Activated CD4-positive, alpha-beta T cell treated with anti-CD3 and anti-CD28 coated beads, Interleukin-10, Interleukin-2, amounts not matched to agents 100 ng/mL and 50 ng/mL, durations not matched to agents 16 hours and 8 hours (primary cell): ENCODE measurements at places on chromosomes 6 and 20.

DNA sequence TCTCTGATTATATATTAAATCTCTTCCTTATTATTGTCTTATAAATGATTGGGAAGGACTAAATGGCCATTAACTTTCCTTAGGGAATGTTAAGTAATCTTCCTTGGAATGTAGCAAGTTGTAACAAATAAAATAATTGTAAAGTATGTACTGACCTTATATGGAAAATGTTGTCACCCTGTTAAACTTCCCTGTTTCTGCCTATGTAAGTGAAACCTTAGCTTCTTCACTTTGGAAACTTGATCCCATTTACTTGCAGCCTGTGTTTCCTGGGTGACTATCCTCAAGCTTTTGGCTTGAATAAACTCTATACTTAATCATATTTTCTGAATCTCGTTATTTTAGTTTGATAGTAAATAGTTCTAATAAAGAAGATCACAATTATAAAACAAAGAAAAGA lies 519.5 kb upstream of the PTCHD4 start:
- DNase-seq, result no peak

DNA sequence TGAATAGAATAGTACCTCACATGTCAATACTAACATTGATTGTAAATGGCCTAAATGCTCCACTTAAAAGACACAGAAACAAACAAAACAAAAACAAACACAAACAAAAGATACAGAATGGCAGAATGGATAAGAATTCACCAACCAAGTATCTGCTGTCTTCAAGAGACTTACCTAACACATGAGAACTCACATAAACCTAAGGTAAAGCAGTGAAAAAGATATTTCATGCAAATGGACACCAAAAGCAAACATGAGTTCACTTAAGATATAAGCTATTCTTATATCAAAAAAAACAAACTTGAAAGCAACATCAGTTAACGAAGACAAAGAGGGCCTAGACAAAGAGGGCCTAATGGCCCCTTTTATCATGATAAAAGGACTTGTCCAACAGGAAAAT lies 47.3 kb upstream of the ZNF133 start:
- no peak for DNase-seq

- no peak for DNase-seq
Observed at GRCh38 chr6:165920896-165921671, 246.6 kb downstream of the TBXT start.

GRCh38 chr6:85010865-85011264 lies 246.5 kb upstream of the TBX18 start:
- DNase-seq, result no peak

DNA sequence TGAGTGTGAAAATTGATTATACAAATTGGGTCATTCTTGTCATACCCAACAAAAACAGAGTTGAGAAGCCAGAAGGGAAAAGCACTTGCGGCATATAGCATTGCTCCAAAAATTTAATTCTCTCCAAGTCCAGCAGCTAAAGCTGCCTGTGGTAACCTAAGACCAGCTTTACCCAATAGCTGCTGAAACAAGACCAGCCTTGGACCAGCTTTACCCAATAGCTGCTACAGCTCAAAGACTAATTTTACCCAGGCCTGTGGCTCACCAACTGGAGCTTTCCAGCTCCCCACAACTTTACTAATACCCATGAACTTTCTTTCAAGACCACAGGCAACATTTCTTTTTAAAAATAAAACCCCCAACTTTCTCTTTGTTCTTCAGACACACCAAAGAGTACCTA lies 32.8 kb upstream of the ZNF133 start:
- DNase-seq, result no peak

DNA sequence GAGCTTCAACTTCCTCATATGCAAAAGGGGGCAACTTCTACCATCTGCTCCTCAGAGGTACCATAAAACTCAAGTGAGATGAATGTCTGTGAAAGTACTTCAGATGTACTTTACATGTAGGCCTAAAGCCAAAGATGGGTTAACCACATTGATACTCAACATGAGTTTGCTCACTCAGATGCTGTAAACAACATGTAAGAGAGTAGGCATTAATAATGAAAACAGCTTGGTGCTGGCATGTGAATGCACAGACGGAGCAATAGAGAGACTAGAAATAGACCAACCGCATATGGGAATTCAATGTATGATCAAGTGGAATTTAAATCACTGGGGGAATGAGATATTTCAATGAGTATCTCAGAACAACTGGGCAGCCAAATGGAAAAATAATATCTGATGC lies 143.8 kb upstream of the CDYL start:
- no peak for DNase-seq

DNA sequence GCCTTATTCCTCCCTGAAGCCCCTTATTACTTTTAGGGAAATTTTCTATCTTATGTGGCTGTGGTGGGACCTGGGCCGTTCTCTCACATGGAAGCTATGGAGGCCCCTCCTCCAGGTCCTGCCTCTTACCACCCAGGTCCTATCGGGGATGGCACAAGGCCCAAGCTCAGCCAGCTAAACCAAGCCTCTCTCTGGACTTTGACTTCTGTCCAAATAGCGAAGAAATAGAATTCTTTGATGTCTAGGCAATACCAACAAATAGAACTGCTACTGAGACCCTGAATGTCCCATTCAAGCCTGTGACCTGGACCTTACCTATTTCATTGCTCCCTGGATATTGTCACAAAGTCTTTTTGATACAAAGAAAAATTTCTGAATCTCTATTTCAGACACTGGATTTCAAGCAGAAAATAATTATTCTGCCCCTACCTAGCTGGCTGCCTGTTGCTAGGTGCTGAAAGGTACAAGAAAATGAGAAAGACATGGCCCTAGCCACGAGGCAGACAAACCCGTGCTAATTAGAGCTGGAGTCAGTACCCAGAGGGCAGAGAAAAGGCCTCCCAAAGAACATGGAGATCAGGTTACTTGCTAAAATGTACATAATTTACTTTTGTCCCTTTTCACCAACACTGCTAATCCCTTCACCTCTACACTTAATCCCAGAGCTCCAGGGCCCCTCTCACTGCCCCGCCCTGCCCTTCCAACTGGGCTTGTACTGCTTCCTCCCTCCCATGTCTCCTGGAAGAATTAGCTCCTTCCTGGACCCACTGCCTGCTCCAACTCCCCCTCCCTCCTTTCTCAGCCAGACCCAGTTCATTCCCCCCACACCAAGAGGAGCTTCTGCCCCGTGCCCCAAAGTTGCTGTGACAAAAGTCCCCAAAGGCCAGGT lies 15.5 kb upstream of the NNAT start:
- no peak for DNase-seq

- no peak for DNase-seq
Observed at GRCh38 chr6:32761072-32761471, 2.3 kb downstream of the HLA-DQB2 start.

DNA sequence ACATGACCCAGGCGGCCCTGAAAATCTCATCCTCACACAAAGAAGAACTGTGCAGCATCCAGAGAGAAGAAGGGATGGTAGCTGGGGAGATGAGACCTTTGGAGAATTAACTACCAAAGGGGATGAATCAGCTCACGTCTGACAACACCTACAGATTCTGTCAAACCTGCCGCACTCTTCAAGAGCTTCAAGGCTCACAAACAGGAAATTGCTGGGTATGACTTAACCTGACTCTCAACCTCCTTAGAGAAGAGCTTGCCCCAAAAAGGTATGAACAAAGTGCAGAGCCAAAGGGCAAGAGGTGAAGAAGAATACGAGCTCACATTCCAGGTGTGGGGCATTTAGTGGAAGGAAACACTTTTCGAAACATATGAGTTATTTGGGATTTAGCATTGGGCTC lies 139.8 kb downstream of the BACH2 start:
- peak; percentile 52 for DNase-seq

DNA sequence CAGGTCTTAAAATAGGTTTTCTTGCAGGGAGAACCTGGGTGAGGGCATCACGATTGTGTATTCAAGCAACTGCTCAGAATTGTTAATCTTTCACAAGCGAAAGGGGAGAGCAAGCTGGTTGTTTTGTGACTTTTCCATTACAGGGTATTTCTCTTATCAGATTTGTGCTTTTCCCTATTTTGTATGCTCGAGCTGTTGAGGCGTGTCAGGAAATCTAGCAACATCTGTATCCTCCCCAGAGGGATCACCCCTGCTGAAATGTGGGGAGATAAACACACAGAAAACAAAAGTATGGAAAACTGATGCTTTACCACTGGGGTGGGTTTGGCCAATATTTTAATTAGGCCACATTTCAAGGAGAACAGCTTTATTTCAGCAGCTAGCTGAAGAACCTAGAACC lies 187.0 kb downstream of the DTNBP1 start:
- no peak for DNase-seq

GRCh38 chr6:48099713-48100587 lies 11.0 kb downstream of the PTCHD4 start:
- DNase-seq, result no peak

GRCh38 chr6:33590531-33591198 lies 10.6 kb upstream of the BAK1 start:
- DNase-seq, result no peak

GRCh38 chr6:85419046-85419759 lies 30.7 kb upstream of the NT5E start:
- no peak for DNase-seq

DNA sequence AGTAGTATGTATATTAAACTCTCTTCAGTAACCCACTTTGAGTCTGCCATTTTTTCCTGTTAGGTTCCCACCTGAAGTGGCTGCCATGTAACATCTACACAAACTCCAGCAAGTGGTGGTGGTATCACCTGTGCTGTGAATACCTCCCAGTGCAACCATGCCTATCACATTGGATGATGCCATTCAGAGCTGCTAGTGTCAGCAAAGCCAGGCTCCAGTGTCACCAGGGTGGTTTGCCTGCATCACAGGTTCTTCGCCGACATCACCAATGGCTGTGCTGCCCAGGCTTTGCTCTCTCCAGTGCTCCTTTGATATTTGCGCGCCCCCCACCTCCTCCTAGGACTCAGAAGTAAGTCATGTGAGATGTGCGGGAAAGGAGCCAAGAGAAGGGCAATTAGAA lies 162.6 kb upstream of the FOXA2 start:
- DNase-seq, result no peak

DNA sequence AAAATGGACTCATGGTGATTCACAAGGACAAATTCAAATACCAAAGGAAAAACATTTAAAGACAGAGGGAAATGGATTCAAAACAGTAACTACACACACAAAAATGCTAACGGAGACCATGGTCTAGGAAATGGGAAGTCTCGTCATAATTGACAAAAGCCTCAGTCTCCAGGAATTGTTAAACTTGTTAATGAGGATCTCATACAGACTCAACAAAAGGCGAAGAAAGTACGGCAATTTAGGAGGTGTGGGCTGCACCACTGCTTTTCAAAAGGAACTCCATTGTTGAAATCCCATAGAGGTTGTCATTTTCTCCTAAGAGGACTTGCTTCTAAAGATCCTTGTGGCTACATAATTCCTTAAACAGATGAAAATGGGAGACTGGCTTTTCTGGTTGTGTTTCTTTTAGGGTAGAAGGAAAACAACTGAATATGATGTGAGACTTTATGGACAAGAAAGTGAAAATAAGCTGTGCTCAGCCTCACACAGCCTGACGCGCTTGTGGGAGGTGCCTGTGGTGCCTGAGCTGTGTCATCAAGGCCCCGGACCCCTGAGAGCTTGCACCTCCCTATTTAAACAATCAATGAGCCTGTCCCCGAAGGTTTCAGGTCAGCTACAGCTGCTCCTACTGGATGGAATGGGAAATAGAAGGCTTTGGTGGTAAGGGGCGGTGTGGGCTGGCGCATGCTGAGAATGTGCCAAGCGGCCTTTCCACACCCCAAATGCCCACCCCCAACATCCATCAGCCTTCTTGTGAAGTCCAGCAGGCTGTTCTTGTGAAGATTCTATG lies 2.5 kb upstream of the CLDN20 start:
- DNase-seq, result no peak

- no peak for DNase-seq
Observed at GRCh38 chr6:41404182-41404845, 68.9 kb downstream of the NCR2 start.

GRCh38 chr6:113276601-113277000 lies 580.5 kb upstream of the MARCKS start:
- DNase-seq, result no peak

DNA sequence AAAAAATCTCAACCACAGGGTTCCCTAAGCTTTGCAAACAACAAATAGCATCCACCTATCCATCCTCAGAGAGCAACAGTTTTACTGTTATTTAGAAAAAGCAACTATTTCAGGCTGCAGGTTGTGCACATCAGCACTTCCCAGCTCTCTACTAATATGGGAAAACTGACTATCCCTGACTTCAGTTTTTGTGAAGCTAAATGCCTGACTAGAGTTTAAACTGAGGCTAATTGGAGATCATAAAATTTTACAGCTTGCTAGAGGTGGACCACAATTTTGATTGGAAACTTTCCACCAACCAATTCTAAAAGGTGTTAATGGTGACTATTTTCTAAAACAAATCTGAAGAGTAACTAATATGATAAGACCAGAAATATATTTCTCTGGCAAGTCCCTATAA lies 36.9 kb downstream of the HLA-DMB start:
- no peak for DNase-seq

GRCh38 chr20:22473293-22473692 lies 111.1 kb downstream of the FOXA2 start:
- no peak for DNase-seq

DNA sequence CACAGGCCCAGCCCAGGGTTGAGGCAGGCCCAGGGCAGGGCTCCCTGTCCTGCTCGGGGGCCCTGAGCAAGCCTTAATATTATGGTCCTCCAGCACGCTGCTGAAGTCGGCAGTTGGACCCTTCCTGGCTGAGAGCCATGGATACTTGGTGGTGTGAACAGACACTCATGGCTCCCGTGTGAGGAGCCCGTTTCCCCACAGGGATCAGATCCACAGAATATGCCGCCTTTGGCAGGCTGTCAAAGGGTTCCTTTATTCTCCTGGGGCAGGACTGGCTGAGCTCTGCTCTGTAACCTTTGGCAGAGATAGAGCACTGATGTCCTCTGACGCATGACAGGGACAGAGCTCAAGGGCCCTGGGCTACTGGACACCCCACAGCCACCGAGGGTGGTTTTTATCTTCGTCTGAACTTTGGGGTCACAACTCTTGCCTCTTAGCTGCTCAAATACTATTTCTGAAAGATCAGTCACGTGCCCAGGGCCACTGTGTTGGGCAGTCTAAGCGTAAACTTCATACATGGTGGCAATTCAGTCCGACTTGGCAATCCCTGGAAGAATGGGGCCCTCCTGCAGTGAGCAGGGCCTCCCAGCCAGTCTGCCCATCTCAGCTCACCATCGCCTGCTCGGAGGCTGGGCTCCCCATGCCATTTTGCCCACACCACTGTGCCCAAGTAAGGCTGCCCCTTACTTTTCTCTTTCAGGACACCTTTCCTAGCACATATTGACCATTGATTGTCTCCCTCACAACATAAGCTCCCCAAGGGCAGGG lies 49.1 kb downstream of the TTI1 start:
- no peak for DNase-seq
